Right renal pelvis (tissue), 4 donors: ENCODE measurements at places on chromosomes 11 and 22. TPM values are rescaled to one million over a fixed set of nuclear protein-coding genes. Genes with fewer than 3 reads are reported as not detected.

Gene MAPK8IP2
- polyA plus RNA-seq, result 0.68 TPM

Gene IL17REL
- polyA plus RNA-seq, result not detected

Gene MPPED2
- polyA plus RNA-seq, result 23.2 TPM

DNA sequence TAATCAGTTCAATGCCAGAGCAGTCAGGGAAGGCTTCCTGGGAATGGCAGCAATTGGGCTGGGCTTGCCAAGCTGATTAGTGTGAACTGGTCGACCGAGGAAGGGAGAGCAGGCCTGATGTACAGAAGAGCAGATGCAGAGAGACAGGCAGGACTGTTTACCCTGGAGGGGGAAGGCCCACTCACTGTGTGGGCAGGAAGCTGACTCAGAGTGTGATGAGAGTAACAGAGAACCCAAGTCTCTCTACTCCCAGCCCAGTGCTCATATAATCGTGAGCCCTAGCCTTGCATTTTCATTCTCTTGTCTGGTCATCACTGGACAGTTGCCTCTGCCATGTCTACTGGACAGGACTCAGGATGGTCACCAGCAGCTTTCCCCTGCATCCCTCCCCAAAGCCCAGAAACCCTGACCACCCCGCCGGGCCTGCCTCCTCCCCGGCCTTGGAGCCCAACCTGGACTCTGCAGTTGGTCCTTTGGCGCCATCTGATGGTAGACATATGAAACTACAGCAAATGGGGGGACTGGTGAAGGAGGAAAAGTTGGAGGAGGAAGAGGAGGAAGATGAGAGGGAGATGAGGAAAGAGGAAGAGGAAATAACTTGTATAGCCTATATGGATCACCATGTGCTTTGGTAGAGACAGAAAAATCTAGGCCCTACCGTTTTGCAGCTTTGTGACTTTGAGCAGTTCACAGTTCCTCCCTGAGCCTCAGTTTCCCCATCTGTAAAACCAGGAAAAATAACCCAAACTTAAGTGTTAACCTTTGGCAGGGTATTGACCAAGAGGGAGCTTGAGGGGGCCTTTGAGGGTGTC lies 43.4 kb upstream of the PRDM11 start:
- DNase-seq, result peak; percentile 36

- DNase-seq, result no peak
Observed at GRCh38 chr11:64842366-64842759, 2.1 kb downstream of the CDC42BPG start.

DNA sequence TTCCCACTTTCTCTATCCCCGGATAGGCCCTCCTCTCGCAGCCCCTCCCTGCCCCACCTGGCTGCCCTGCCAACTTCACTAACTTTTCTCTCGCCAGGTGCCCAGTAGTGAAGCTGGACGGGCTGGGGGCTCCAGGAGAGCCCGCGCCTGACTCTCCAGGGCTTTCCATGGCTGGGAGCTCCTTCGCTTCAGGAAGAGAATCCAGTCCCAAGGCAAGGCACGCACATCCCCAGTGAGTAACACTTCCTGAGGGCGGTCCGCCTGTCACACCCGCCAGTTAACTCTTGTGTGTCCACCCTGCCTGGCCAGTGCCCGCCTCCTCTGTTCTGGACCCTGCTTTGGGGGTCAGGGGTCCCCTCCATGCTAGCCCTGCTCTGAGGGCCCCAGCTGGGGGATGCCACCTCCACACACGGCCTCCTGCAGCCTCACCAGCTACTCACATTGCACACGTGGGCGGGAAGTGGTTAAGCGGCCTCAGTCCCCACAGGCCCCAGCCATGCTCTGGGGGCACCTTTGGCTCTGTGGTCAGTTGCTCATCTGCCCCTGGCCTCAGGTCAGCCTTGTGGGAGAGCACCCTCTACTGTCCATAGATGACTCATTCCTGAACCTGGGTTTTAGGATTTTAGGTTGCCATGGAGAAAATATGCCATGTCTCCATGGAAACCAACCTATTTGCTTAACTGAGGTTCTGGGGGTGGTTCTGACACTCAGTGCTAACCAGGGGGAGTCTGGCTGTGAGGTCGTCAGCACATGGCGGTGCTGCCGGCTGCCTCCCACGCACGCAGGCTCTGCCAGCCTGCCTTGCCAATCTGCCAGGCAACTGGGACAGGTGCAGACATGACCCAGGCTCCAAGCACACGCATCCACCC lies at the start of gene RIN1:
Gene RIN1 (minus strand): TSS at position 201 of the 869 bp plus-strand sequence. CDS start 32 bp downstream, at position 169.
- no peak for DNase-seq

DNA sequence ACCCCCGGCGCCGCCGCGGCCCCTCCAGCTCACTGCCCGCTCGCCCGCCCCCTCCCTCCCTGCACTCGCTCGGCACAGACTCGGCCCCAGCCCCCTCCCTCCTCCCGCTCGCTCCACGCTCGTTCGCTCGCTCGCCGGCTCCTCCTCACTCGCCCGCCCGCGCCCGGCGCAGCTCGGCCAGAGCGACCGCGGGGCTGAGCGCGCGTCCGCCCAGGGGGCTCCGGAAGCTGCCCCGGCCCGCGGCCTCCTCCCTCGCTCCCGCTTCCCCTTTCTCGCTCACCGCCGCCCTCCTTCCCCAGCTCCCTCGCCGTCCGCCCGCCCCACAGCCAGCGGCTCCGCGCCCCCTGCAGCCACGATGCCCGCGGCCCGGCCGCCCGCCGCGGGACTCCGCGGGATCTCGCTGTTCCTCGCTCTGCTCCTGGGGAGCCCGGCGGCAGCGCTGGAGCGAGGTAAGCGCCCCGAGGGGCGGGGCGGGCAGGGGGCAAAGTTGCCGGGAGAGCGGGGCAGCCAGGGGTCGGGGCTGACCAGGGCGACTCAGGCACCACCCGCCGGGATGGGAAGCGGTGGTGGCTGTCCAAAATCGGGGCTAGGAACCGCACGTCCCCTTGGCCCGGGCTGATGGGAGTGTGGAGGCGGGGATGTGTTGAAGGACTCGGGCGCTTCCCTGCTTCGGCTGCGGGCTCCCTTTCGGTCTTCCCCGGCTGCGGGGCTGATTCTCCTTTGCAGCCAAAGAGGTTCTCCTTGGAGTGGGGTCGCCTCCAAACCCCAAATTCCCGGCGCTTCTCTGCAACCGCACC lies at the start of gene SEZ6L:
Gene SEZ6L (plus strand): TSS at position 148 of the 797 bp plus-strand sequence. CDS start 208 bp downstream, at position 356.
- no peak for DNase-seq

DNA sequence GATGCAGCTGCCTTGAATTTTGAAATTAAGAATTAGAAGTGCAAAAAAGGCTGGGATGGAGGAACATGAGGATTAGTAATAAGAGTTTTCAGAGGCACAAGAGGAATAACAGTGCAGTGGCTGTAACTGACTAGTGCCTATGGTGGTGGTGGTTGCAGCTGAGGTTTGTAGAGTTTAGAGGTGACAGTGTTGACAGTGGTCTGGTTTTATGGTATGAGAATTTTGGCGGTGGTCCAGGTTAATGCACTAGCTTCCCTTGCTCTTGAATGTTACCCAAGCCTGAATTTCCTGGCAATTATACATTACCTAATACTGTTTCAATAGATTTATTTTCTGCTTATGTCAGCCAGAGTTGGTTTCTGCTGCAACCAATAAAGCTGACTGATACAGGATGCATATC lies 112.8 kb upstream of the C11orf87 start:
- DNase-seq, result no peak

DNA sequence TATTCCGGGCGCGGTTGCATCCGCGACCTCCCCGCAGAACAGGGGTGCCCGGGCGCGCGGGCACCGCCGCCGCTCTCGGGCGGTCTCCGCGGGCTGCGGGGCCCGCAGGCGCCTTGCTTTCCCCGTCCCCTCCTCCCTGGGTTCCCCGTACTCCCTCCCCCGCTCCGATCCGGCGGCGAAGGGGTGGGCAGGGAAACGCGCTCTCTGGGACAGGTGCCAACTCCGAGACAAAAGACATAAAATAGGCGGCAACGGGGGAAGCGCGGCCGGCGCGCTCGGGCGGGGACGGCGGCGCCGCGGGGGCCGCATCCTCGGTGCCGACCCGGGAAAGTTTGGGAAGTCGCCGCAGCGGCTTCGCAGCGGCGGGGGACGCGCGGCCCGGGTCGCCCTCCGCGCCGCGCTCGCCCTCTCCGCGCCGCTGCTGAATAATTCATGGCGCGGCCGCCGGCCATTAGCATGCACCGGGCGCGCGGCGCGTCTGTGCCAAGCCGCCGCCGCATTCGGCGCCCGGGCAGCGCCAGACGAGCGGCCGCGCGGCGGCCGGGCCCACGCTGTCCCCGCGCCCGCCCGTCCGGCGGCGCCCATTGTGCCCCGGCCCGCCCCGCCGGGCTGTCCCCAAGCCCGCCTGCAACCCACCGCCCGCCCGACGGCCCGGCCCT lies 78.7 kb upstream of the PPARA start:
- peak; percentile 87 for DNase-seq

- no peak for DNase-seq
Observed at GRCh38 chr22:49756201-49756600, 71.5 kb downstream of the BRD1 start.

- no peak for DNase-seq
Observed at GRCh38 chr11:101860696-101861427, 53.9 kb upstream of the CEP126 start.

GRCh38 chr11:14253840-14254239 lies 105.1 kb downstream of the RRAS2 start:
- DNase-seq, result no peak

GRCh38 chr11:9616042-9616675 lies 42.7 kb downstream of the WEE1 start:
- DNase-seq, result no peak

- no peak for DNase-seq
Observed at GRCh38 chr22:20926243-20926642, 9.0 kb downstream of the CRKL start.

DNA sequence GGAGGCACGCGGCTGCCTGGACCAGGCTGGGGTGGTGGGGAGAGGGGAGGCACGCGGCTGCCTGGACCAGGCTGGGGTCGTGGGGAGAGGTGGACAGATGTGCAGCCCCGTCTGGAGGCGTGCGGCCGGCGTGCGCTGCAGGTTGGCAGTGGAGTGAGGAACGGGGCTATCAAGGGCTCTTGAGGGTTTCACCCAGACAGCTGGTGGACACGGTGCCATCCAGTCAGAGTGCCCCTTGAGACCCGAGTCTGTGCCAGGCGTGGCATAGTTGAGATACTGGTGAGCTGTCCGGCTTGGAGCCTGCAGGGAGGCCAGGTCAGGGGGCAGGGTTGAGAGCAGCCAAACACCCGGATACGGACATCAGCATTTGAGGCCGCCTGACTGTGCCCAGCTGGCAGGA lies 1.5 kb upstream of the GRAMD4 start:
- no peak for DNase-seq

GRCh38 chr11:112616327-112617097 lies 344.7 kb upstream of the NCAM1 start:
- no peak for DNase-seq

- DNase-seq, result no peak
Observed at GRCh38 chr11:3370311-3370870, 8.6 kb downstream of the ZNF195 start.

DNA sequence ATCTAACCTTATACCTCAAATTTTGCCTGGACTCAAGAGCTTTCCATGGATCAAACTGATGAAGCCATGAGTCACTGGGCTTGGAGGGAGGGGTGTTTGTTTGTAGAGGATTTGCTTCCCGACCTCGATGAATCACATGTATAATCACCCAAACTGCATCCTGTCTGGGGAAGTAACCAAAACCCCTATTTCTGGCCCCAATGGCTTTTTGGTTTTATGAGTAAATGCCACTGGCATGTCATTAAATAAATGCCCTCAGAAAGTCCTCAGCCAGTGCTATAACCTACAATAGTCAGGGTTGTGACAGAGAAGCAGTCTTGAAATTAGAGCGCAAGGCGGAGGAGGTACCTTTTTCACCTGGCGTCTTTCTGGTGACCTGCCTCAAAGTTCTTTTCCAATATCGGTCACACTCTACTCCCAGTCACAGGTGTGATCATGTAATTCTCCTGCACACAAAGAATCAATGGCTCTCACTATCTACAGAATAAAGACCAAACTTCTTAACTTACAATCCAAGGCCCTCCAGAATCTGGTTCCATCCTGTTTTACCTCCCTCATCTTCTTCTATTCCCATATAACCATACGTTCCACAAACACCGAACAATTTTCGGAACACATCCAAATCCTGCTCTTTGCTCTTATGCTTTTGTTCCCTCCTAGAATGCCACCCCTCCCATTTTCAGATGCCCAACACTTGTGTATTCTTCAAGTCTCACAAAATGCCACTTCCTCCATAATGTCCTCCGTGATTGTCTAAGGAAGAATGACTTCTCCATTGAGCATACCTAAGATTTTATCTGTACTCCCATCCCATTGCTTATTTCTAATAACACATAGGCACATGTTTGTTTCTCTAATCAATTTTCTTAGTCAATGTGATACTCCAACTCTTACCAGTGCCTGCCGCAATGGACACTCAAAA lies 81.3 kb upstream of the BLID start:
- no peak for DNase-seq

GRCh38 chr22:36286096-36286957 lies 33.4 kb downstream of the APOL1 start:
- DNase-seq, result peak; percentile 33

DNA sequence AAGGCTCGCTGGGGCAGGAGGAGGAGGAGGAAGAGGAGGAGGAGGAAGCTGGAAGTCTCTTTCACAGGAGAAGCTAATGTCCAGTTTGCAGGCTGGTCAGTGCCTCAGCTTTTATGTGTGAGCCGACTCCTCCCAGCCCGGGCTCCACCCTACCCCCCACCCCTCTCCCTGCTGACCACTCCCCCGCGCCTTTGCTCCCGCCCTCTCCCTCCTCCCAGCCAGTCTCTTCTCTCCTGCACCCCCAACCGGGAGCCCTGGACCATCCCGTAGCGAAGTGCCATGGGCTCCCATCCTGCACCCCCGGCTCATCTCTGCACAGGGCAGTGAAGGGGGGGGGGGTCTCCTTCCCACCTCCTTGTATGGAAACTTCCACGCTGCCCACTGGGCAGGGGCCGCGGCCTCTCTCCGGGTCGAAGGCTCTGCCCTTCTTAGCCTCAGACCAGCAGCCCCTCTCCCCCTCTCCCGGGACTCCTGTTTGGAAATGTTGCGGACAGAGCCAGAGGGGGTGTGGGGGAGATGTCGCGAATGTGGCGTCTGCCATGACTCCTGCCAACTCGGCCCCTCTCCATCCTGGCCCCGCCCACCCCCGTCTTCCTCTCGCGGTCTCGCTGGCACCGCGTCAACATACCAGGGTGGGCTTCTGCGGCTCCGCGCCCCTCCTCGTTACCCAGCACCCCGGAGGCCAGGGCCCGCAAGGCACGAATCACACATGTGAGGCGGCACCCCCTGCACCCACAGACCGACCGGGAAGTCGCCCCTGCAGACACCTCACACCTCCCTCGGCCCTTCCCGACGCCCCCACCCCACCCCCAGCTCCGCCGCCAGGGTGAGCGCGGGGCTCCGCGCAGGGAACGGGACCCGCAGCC lies 1.8 kb downstream of the IGF2 start:
- peak; percentile 79 for DNase-seq

- no peak for DNase-seq
Observed at GRCh38 chr22:36913427-36914389, at the start of gene CSF2RB. Gene CSF2RB (plus strand): TSS chr22:36913628. CDS start chr22:36922208, 8,580 bp downstream.

GRCh38 chr11:56977314-56977713 lies 11.4 kb upstream of the OR5AK2 start:
- no peak for DNase-seq

DNA sequence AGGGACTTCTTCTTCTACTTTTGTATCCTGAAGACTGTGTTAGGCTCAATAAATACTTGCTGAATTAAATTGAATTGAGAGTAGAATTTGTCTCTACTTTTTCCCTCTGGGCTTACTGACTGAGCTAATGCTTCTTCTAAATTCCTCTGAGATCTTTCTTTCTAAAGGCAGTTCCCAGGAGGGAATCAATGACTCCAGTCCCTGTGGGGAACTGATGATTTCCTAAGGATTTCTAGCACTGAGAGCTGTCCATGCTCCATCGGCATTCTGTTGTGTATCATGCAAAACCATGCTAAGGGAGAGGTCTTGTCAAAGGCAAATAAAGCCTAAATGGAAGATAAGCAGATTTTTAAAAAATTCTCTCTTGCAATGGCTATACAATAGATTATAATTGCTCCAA lies 148.8 kb upstream of the KIRREL3 start:
- no peak for DNase-seq
